Kidney tubule cell (primary cell): ENCODE measurements at places on chromosomes 6 and 20.

GRCh38 chr6:36857325-36857724, 17.3 kb downstream of the PPIL1 start:
- no peak for DNase-seq

DNA sequence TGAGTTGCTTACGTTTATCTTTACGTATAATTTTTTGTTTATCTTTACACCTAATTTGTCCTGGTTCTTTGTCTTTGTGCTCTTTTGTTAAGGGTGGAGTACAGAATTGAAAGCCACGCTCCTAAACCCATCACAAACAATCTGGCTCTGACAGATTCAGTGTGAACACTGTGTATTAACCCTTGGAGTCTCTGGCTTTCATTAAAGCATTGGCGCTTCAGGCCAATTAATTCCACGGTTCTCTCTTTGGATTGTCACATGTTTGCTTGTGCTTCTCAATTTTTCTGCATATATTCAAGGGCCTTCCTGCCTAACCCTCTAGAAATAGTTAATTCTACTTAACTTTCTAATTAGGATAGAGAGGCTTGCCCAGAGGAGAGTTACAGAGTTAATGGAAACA, 38.6 kb downstream of the NKX2-4 start:
- no peak for DNase-seq

GRCh38 chr20:62702895-62703852, 5.5 kb upstream of the NTSR1 start:
- peak; percentile 81 for DNase-seq

GRCh38 chr6:158910484-158911440, 89.2 kb downstream of the RSPH3 start:
- DNase-seq: peak; percentile 45

DNA sequence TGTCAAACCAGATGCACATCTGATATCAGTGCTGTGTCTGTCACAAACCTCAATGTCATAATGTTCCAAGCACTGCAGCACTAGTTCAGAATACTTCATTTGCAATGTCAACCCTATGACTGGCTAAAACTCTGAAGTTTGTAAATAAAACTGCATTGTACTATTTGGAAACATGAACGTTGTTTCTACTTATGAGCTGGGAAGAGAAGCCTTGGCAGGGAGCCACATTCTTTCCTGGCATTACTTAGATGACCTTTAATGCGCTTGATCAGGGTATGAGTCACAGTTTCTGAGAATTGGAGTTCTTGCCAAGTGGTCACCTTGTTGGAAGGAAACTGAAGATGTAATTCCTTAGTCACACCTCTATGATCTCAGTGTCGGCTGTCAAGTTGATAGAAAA, 664.8 kb upstream of the MMS22L start:
- peak; percentile 97 for DNase-seq

DNA sequence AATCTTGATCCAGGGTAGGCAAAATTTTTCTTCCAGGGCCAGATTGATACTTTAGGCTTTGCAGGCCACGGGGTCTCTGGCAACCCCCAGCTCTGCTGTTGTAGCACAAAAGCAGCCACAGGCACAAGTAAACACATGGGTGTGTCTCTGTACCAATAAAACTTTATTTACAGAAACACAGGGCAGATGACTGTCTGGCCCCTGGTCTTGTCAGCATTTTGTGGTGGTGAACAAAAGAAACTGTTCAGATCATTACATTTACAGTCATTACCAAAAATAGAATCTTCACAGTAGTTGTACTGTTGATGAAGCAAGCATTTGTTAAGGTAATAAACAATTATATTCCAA, 45.0 kb upstream of the KIF25 start:
- DNase-seq: no peak

GRCh38 chr6:34810936-34811632, 19.2 kb downstream of the BLTP3A start:
- peak; percentile 61 for DNase-seq

DNA sequence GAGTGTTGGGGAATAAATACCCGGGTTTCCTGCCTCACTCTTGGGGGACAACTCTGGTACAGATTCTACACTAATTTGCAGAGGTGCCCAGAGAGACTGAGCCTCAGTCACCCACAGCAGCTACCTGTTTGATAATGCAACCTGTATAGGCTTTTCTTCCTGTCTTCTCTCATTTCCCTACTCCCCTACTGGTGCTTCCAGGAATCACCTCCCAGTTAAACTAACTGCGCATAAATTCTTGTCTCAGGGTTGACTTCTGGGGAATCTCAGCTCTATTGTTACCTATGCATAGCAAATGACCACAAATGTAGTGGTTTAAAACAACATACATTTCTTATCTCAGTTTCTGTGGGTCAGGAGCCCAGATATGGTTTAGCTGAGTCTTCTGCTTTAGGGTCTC, 11.3 kb downstream of the OCSTAMP start:
- DNase-seq: no peak

DNA sequence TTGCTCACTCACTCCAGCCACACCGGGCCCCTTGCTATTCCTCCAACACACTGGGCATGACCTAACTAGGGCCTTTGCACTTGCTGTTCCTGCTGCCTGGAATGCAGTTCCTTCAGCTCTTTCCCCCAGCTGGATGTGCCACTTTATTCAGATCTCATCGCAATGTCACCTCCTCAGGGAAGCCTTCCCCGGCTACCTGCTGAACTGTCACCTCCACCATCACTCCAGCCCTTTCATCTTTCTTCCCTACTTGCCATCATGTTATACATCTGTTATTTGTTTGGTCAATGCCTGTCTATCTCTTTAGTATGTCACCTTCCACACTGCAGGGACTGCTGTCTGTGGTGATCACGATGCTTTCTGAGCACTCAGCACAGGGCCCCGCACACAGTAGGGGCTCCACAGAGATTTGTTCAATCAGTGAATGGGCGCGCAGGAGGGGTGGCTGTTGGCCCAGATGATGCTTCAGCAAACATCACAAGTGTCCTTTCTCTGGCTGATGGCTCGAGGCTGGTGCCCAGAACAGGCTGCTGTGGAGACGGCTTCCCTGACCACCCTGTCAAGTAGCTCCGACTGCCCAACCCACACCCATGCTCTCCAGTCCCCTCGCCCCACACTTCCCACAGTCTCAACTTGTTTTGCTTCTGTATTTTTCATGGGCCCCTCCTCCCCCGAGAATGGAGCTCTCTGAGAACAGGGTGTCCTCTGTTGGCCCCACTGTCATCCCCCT, 31.8 kb downstream of the CEBPB start:
- DNase-seq: no peak

- no peak for DNase-seq
Measured at GRCh38 chr6:41200901-41201763, at the start of gene TREML2. Gene TREML2, minus strand, starts transcription at chr6:41201149. Its CDS starts 141 bp downstream, at chr6:41201008.

DNA sequence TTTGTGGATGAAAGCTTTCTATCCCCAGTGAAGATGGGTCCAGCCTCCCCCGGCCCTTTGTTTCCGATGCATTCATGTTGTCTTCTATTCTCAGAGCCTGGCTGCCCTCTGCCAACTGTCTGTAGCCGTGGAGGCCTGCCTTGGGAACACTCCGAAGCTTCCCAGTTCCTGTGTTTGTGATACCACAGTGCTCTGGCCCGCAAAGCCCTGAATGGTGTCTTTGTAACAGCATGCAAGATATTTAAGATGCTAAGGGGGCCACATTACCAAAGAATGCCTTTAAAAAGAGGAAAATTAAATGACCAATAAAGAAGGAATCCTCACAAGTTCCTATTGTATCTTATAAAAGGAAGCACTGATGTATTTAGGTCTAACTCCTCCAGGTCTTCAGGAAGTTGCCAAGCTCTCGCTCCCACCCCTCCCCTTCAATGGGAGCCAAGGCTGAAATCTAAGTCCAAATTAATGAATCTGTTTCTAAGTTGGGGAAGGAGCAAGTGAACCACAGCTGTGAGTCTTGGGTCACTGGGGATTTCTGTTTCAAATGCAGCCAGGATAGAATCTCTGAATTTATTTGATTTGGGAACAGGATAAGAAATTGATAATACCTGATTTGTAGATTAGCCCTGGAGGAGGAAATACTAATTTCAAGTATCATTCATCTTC, 596.1 kb downstream of the QKI start:
- no peak for DNase-seq

GRCh38 chr6:32176476-32177182, 745 bp upstream of the AGPAT1 start:
- DNase-seq: no peak

GRCh38 chr20:20731945-20732296, 19.5 kb upstream of the RALGAPA2 start:
- peak; percentile 54 for DNase-seq

DNA sequence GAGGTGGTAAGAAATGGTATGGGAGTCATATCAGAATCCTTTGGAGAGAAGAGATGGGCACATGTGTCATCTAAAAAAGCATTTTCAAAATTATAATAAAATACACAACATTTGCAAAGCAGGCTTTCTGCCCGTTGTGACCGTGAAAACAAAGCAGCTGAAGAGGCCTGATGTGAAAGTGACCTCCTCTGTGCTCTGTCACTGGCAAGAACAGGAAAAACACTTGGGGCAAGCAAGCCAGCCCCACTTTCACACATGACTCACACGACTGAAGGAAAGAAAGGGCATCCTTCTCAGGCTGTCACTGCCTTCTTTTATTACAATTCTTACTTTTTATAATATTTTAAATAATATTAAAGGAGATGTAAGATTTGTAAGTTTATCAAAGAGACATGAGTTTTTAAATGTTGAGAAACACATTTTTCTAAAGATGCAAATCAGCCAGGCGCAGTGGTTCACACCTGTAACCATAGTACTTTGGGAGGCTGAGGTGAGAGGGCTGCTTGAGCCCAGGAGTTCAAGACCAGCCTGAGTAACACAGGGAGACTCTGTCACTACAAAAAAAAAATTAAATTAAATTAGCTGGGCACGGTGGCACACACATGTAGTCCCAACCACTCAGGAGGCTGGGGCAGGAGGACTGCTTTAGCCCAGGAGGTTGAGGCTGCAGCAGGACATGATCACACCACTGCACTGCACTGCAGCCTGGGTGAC, 143.7 kb downstream of the BTBD9 start:
- DNase-seq: peak; percentile 22

GRCh38 chr6:57301757-57302156, 15.7 kb upstream of the PRIM2 start:
- DNase-seq: no peak

DNA sequence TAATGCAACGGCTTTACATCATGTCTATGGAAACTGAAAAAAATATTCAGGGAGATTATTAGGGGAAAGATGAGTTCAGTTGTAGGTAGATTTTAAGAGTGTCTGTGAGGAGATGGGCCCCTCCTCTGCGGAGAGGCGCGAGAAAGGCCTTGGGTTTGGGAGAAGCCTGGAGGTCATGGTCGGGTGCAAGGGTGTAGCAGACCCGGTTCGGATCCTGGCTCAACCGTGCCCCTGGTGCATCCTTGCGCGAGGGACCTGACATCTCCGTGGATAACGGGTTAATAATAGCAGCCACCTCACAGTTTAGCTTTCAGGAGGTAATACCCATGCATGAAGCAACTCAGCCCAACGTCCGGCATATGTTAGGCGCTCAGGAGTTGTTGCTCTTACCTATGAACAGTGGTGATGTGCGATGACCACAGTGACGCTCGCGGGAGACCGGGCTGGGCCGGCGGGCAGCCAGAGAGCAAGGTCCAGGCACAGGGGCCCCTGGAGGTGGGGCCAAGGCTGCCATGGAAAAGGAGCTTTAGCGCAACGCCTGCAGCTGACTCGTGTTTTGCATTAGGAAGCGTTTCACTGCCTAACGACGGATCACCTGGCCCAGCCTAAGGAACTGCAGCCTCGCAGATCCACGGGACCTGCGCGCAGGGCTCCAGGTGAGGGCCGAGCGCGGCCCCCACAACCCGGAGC, 146.4 kb upstream of the ARID1B start:
- no peak for DNase-seq

- DNase-seq: no peak
Measured at GRCh38 chr20:1163105-1163504, 21.7 kb downstream of the TMEM74B start.

- no peak for DNase-seq
Measured at GRCh38 chr20:12698817-12699216, 310.0 kb upstream of the SPTLC3 start.

DNA sequence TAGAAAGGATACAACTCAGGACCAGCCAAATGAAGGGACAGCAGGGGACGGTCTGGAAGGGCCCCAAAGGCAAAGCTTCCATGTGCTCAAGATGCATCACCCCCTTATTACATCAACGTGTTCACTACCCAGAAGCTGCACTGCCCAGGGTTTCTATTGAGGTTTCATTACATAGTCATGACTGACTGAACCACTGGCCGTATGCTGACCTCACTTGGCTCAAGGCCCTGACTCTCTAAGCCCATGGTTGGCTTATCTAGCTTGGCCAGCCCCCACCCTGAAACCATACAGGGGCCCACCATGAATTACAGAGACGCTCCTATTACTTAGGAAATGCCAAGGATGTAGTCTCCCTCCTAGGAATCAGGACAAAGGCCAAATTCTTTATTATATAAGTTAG, 179.4 kb downstream of the FOXC1 start:
- DNase-seq: peak; percentile 82

DNA sequence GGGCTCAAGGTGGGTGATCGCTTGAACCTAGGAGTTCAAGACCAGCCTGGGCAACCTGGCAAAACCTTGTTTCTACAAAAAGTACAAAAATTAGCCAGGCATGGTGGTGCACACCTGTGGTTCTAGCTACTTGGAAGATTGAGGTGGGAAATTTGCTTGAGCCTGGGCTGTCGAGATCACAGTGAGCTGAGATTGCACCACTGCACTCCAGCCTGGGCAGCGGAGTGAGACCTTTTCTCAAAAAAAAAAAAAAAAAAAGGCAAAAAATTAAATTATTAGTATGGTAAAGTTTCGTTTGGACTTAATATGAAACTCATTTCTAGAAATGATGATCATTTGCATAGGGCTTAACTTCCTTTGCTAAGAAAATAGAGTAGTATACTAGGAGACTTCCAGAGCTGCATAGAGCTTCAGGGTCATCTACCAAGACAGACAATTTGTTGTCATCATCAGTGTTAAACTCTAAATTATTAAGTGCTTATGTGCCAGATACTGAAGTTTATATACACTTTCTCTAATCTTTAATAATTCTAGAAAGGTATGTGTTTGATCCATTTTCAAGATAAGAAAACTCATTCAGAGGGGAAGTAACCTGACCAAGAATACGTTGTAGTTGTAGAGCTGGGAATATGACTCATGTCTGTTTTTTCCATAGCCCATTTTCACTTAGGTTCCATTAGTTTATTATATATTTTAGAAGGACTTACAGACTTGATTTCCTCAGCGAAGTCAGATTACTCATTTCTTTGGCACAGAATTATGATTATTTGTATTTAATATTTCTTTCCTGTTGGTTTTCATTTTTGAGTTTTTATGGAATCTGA, 84.5 kb downstream of the SLC16A10 start:
- no peak for DNase-seq

GRCh38 chr6:109002051-109002697, 92.5 kb downstream of the SESN1 start:
- no peak for DNase-seq

DNA sequence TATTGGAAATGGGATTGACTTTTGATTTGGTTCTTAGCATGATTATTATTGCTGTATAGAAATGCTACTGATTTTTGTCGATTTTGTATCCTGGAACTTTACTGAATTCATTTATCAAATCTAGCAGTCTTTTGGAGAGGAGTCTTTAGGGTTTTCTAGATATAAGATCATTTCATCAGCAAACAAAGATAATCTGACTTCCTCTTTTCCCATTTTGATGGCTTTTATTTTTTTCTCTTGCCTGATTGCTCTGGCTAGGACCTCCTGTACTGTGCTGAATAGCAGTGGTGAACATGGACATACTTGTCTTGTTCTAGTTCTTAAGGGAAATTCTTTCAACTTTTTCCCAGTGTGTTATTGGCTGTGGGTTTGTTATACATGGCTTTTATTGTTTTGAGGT, 64.6 kb downstream of the ZC2HC1B start:
- DNase-seq: no peak

- no peak for DNase-seq
Measured at GRCh38 chr20:19936466-19937200, 80.5 kb upstream of the NAA20 start.

- no peak for DNase-seq
Measured at GRCh38 chr6:156402227-156402626, 375.0 kb upstream of the ARID1B start.
